Upper lobe of right lung (tissue), 1 donor: ENCODE measurements at places on chromosomes 5 and 9. TPM values are rescaled to one million over a fixed set of nuclear protein-coding genes. Genes with fewer than 3 reads are reported as not detected.

DNA sequence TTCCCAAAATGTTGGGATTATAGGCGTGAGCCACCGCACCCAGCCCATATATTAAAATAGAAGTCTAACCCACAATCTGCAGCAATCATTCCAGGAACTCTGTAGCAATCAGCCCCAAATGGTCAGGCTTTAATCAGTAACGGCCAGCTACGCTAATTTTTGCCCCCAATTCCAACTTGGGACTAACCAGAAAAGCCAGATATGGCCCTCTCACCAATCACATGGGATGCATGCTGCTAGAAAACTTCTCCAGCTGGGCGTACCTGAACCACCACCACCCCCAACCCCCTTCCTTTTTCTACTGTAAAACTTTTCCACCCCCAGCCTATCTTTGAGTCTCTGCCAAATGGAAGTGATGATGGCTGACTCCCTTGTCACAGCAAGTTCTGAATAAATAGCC, 4.1 kb downstream of the SUSD1 start:
- DNase-seq = no peak

DNA sequence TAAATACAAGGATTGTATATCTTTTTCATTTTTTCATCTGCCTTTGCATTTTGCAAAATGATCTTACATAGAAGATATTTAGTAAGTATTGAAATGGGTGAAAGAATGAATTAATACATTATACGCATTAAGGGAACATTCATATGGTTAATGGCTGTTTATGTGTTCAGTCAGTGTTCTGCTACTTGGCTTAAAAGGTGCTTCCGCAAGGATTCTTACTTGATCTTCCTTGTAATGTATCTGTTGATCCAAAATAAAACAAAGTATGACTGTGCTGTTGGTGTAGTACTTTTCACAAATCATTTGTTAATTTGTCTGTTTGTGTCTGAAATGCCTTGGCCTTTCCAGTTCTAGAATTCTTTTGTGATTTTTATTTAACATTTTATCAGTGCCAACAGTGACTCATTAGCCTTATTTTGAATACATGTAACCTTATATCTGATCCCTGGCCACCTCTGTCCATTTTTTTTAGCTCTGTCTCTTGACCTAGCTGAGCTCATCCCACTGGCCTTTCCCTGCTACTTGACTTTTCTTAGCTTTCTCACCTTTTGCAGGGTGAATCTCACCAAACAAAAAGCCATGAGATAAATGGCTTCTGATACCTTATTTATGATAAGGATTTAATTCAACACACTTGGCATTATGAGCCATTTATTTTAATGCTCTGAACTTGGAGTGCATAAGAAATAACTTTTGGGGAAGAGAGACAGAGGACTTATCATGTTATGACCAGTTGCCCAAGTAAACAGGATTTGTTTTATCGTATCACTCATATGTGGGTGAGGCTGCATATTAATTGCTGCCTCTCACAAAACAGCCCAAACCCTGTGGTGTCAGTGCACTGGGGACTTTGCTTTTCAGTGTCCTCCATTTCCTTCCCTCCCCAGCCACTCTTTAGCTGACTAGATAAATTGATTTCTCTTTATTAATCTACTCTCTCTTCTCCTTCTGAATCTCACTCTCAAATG, 340.3 kb downstream of the KDM4C start:
- no peak for DNase-seq

DNA sequence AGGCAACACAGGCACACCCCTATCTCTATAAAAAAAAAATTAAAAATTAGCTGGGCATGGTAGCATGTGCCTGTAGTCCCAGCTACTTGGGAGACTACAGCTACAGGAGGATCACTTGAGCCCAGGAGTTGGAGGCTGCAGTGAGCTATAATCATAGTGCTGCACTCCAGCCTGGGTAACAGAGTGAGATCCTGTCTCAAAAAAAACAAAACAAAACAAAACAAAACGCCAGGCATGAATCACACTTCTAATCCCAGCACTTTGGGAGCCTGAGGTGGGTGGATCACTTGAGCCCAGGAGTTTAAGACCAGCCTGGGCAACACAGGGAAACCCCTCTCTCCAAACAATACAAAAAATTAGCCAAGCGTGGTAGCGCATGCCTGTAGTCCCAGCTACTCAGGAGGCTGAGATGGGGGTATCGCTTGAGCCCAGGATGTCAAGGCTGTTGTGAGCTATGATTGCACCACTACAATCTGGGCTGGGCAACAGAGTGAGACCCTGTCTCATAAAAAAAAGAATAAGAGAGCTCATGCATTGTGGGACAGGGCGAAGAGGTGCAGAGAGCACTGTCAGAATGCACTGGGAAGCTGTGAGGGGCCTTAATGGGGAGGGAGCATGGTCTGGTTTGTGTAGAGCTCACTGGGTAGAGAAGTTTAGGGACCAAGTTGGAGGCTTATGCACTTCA, 8.4 kb upstream of the SAP30L start:
- DNase-seq = no peak

The SLC6A18 gene
- not detected for total RNA-seq
